Activated CD8-positive, alpha-beta memory T cell treated with anti-CD3 and anti-CD28 coated beads for 4 hours (primary cell): ENCODE measurements at places on chromosomes 13 and 19.

DNA sequence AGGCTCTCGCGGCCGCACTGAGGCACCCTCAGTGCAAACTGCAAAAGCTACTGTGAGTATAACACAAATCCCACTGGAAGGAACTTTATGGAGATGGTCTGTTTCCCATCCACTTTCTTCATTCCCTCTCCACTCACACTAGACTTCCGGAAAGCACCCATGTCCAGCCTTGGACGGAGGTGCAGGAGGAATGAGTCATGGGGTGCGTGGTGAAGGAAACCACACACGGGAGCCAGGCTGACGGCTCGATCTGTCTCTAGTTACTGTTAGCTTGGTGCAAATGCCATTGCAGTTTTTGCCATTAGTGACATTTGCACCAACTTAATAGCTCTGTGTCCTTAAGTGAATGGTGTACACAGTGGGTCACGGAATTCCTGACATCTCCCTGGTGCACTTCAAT lies 14.6 kb downstream of the NLRP8 start:
- DNase-seq, result no peak

DNA sequence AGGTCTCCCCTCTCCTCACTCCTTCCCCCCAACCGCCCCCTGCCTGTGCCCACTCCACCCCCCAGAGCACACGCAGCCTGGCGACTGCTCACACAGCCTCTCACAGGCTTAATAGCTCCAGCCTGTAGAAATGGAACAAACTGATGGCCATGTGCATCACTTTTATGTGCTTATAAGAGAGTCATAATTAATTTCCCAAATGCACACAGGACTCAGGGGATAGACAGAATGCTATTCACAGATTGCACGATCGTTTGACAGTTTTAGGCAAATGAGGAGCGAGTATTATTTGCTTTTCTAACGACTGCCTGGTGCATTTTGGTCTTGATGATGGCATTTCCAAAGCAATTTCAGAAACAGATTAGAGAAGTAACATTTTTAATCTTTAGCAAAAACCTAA lies 97.7 kb upstream of the VSTM2B start:
- DNase-seq, result no peak

DNA sequence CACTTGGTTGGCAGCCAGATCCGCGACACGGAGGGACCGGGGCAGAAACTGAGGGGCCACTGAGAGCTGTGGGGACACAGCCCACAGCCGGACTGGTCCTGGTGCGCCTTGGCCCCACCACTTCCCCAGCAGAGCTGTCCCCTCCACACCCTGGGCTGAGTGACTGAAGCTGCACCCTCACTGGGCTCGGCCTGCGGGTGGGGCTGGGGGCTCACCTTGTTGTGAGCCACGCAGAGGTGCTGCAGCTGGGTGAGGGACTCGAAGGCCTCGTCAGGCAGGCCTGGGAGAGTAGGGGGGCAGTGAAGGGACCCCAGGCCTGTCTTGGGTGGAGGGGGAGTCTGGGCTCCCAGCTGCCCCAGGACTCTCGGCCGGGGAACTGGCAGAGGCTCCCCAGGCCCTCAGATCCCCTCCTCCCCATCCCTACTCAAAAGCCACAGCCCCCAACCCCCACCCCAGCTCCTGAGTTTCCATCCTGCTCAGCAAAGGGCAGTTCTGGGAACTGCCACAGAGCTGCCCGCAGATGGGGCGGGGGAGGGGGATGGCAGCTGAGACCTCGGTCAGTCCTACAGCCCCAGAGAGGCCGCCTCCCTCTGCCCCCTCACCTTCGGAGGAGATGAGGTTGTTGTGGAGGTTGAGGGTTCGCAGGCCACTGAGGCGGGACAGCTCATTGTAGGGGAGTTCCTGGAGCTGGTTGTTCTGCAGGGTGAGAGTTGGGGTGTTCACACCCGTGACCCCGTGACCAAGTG lies 2.3 kb downstream of the PODNL1 start:
- DNase-seq, result no peak

- DNase-seq, result no peak
Observed at GRCh38 chr13:44826591-44827350, 162.5 kb downstream of the NUFIP1 start.
